ENCODE measurements at places on chromosomes 2 and 18. TPM values are rescaled to one million over a fixed set of nuclear protein-coding genes. Genes with fewer than 3 reads are reported as not detected.

ACADL gene
- 1.1 TPM for total RNA-seq

TUBB8B gene
- total RNA-seq, result 0.78 TPM

YPEL5 gene
- 159 TPM for total RNA-seq

TRPM8 gene
- not detected for total RNA-seq

GLI2 gene
- total RNA-seq, result 22.3 TPM

SESTD1 gene
- 47.9 TPM for total RNA-seq

GPR45 gene
- not detected for total RNA-seq

TUBA3E gene
- total RNA-seq, result not detected

ABCB11 gene
- total RNA-seq, result not detected

IL1RL2 gene
- total RNA-seq, result not detected

HSPE1 gene
- 63.5 TPM for total RNA-seq

DTNA gene
- 218 TPM for total RNA-seq

CACNB4 gene
- 2.2 TPM for total RNA-seq
